Activated CD4-positive, alpha-beta T cell treated with anti-CD3 and anti-CD28 coated beads, Interleukin-2, Interleukin-6, amounts not matched to agents 100 ng/mL and 50 ng/mL, durations not matched to agents 16 hours and 8 hours (primary cell): ENCODE measurements at places on chromosomes 4 and X.
A peak's percentile ranks its signal among the peaks of the same experiment; 100 is the strongest.

- no peak for DNase-seq
Measured at GRCh38 chr4:105387466-105387865, 86.4 kb downstream of the PPA2 start.

- DNase-seq = no peak
Measured at GRCh38 chrX:151988706-151989299, 14.3 kb upstream of the GABRE start.

DNA sequence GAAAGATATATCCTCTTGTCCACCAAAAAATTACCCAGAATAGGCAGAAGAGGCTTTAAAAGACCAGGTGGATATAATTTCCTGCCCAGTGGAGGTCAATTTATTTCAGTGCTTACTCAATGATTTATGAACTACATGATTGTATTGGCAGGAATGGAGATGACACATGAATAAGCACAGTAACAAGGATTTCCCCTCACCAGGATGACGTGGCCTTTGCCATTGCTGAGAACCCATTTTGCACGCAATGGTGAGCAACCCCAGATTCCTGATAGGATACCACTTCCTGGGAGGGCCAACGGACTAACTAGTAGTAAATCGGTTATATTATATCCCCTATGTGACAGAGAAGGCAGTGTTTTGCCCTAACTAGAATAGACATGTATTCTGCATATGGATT is 11.6 kb upstream of the TTC29 start:
- peak; percentile 6 for DNase-seq

DNA sequence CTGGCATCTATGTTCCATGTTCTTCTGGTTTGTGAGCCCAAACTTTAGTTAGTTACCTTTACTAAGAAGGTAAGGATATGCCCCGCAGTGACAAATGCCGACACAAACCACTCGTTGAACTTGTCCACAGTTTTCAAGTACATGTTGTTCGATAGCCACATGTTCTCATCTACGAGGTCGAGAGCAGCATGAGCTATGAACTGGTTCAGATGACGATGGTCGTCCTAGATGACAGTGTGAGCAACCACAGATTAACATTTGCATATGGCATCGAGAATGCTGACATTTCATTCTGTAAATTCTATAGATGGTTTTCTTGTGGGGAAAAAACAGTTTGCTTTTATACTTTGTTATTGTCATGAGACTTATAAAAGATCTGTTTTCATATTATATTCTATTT is 18.0 kb downstream of the TRAPPC2 start:
- no peak for DNase-seq

DNA sequence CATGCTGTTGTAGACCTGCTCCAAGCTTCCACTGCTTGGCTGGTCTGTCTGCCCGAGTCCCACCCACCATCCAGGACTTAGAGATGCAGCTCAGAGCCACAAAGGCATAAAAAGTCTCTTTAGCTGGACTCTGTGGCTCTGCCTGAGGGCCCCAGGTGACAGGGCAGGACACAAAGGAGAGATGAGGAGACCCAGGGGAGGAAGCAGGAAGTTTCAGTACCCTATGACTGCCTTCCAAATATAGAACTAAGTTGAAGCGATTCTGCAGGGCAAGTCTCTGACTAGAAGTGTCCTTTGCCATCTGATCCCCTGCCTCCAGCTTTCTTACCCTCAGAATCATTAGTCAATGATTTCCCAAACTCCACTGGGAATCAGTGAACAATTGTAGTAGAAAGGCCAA is 11.2 kb upstream of the CXCR3 start:
- no peak for DNase-seq

- no peak for DNase-seq
Measured at GRCh38 chr4:140603286-140603685, 34.5 kb upstream of the UCP1 start.

- DNase-seq = no peak
Measured at GRCh38 chr4:41640906-41641305, 102.9 kb downstream of the LIMCH1 start.

GRCh38 chr4:6107114-6107791 is 89.0 kb upstream of the C4orf50 start:
- no peak for DNase-seq

DNA sequence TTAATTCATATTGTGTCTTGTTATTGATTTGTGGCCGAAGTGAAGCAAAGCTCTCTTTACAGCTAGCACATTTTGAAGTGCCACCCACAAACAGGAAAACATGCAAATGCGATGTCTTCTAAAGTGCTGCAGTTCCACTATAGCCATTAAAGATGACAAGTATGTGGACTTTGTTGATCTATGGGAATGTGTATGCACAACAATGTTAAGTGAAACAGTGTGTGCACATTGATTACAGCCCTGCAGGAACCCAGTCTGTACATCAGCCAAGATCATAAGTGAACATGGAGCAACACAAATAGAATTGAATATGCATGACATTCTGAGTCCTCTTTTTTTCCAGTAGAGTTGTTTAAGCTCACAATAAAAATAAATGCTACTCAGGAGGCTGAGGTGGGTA is 43.0 kb downstream of the TFDP3 start:
- DNase-seq = no peak

DNA sequence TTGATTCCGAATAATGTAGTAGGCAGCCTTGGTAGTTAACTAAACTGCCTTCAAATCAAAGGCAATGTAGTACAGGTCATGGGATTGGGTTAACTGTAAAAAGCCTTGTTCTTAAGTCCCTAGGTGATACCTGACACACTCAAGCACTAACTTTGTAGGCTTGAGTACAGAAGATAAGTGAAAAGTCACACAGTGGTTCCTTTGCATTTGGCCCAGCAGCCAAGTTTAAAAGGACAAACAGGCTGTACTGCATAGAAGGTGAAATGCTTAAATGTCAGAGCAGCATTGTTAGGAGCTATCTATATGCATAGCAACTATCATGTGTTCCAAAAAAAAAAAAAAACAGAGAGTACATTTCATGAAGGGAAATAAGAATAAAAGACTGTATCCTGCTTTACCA is 178.4 kb downstream of the ATOH1 start:
- DNase-seq = no peak

DNA sequence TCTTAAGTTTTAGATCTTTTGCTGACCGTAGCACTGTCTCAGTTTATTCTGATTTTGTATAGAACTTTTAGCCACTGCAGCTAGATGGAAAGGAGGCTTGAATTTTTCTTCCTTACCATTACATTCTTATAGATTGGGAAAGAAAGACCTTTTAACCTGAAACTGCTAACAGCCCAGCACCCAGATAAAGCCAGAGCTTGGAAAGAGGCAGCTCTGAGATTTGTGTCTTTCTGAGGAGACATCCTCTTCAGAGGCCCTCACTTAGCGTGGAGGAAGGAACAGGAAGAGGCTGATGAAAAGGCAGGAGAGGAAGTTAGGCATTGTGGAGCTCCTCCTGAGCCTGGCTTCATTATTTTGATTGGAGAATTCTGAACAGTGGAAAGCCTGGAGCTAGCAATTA is 35.1 kb downstream of the ATG4A start:
- no peak for DNase-seq

- no peak for DNase-seq
Measured at GRCh38 chrX:12903646-12904045, 2.8 kb upstream of the TLR8 start.

GRCh38 chrX:10931976-10932375 is 179.2 kb upstream of the HCCS start:
- no peak for DNase-seq

GRCh38 chr4:124433500-124433899 is 279.0 kb downstream of the ANKRD50 start:
- DNase-seq = no peak

DNA sequence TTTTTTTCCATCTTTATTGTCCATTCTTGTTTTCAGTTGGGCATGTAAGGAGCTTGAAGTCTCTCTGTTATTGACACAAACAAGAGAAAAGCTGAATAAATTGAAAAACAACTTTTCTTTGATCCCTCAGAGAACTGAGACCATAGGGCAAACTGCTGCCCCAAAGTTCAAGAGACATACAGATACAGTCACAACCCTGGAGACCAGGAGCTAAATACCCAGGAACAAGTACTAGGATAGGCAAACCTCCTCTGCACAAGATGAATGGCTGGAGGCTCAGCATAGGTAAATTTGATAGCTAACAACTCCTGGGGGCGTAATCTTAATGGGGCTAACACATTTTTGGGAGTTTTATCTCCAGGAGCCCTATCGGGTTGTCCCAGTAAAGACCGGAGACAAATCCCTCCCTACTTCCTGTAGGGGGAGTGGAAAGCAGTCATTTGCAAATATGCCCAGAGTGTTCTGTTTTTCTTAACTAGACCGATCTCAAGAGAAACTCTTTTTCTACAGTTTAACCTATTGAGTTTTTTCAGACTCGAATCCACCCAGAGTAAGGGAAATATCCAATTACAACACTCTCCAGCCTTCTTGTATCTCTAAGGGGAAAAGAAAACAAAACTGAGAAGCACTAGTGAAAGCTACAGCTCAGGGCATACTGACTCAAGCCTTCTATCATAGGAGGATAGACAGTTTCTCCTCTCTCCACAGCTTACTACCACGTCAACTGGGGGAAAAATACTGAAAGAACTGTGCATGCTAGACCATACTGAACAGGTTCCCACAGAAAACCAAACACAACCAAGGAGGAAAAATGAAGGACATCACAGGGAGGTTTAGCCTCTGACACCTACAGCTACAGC is 23.1 kb downstream of the MAGEA8 start:
- no peak for DNase-seq

DNA sequence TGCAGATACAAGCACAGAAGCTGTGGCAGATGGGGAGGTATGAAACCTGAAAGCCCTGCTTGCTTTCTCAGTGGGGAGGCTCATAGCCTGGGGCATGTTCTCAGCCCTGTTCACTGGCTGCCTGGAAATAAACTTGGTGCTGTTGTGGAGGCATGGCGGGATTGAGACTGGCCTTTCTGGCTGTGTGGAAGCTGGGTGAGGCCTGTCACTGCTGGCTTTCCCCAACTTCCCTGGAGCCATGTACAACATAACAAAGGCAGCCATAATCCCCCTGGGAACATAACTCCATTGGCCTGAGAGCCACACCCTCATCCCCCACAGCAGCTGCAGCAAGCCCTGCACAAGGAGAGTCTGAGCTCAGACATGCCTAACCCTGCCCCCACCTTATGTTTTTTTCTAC is 237.7 kb upstream of the TLL1 start:
- no peak for DNase-seq

- DNase-seq = no peak
Measured at GRCh38 chrX:69287095-69287494, 121.8 kb upstream of the PJA1 start.

- DNase-seq = no peak
Measured at GRCh38 chr4:185004562-185005218, 13.6 kb upstream of the HELT start.

DNA sequence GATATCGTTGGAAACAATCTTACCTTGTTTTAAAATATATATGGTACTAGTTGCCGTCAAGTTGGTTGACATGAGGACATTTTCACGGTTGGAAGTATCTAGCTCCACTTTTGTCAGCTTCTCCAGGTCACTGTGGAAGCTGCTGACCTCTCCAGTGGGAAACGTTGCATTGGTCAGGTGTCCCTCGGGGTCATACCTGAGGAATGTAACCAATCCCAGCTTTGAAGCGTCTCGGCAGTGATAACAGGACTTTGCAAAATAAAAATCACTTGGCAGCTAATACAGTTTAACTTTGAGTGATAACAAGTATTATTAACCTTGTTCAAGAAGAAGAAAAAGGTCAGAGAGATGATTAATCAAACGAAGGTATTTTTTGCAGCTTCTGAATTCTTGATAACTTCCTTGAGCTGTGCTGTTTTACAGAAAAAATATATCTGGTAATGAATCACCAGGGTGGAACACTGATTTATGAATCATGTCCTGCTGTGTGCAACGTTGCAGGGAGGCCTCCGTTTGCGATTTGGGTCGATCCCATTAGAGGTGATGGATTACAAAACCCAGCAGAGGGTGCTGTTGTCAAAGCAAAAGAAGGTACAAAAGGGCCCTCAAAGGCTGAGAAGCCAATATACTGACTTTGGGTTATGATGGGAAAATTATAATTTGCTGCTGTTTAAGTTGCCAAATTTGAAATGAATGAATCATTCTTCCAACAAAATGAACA is 60.1 kb downstream of the SH2D1A start:
- DNase-seq = peak; percentile 86

GRCh38 chr4:76947369-76947768 is 2.2 kb upstream of the SEPTIN11 start:
- no peak for DNase-seq

DNA sequence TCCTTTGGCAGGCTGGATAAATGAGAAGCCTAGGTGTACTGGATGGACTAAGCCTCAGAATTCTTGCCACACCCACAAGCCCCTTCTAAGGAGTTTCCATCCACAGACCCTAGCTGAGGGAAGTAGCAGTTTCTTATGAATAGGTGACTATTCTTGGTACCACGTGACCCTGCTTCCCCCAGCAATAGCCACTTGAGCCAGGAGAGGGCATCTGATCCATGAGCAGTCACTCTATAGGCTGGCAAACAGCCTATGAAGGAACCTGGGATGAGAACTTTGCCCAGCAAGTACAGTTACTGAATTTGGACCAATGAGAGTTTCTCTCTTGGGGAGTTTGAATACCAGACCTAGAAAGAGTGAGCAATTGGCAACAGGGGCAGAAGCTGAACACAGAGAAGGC is 84.0 kb downstream of the RTL9 start:
- DNase-seq = peak; percentile 14

DNA sequence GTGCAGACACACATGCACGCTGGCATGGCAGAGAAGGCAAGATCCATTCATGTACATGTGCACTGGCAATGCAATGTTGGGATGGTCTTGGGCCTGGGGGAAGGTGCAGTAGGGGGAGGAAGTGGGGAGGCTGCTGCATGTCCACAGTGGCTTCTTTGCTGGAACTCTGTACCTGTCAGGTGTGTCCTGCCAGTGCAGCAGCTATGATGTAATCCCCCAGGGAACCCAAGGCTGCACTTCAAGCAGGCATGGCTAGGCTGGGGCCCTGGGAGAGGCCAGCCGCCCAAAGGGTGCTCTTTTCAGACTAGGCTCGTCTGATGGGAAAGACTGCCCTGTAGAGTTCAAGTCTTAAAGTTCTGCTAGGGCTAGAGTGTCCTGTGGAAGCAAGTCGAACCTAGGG is 1304.0 kb downstream of the FAM133A start:
- no peak for DNase-seq

- DNase-seq = no peak
Measured at GRCh38 chr4:18155067-18156041, 133.8 kb upstream of the LCORL start.

- no peak for DNase-seq
Measured at GRCh38 chr4:2673157-2673556, 83.0 kb downstream of the TNIP2 start.

GRCh38 chrX:25004040-25004439 is 11.7 kb downstream of the ARX start:
- DNase-seq = no peak

GRCh38 chrX:153665726-153666306 is 7.8 kb downstream of the PNCK start:
- no peak for DNase-seq

DNA sequence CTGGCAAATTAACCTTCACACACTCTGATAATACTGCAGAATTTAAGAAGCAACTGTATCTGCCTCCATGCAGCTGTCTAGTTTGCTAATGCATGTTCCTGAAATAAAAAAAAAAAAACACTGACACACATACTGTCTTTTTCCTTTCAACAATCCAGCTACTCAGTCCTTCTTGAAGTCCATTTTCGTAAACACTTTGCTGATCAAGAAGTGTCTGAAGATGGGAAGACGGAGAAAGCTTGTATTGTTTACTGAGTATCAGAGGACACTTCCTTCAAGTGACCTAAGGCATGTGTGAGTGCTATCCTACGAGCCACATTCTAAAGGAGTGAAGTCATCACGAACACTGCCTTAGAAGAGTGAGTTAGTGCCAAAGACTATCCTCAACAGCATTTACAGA is 82.6 kb downstream of the LUZP4 start:
- DNase-seq = no peak
